Fibroblast of mammary gland (primary cell): ENCODE measurements at places on chromosomes 7 and 10.
A peak's percentile ranks its signal among the peaks of the same experiment; 100 is the strongest.

DNA sequence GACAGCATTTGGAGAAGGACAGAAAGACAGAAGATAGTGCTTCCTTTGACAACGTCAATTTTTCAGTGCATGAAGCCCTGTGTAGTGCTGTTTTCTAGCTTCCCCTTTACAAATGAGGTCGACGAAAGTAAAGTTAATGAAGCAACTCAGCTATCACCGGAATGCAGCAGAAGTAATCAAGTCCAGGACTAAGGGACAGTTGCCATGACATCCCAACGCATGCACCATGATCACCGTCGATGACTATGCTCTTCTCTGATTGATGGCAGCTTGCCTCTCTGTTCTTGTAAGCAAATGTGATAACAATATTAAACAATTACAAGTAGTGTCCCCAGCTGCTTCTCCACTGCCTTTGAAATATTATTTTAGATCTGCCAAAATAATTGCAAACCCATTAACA, 205.8 kb downstream of the FRMD4A start:
- DNase-seq = peak; percentile 2

GRCh38 chr10:59898125-59898835, 8.1 kb downstream of the CCDC6 start:
- DNase-seq = no peak

- no peak for DNase-seq
Observed at GRCh38 chr10:48678041-48678440, 6.6 kb upstream of the WDFY4 start.

- DNase-seq = peak; percentile 74
Observed at GRCh38 chr10:126387041-126387921, 996 bp downstream of the ADAM12 start.

- peak; percentile 33 for DNase-seq
Observed at GRCh38 chr7:121305109-121305508, 23.7 kb upstream of the WNT16 start.

GRCh38 chr10:97546456-97547270, 25.9 kb upstream of the ANKRD2 start:
- DNase-seq = no peak

- DNase-seq = no peak
Observed at GRCh38 chr10:37952926-37953325, 23.5 kb downstream of the ZNF25 start.

DNA sequence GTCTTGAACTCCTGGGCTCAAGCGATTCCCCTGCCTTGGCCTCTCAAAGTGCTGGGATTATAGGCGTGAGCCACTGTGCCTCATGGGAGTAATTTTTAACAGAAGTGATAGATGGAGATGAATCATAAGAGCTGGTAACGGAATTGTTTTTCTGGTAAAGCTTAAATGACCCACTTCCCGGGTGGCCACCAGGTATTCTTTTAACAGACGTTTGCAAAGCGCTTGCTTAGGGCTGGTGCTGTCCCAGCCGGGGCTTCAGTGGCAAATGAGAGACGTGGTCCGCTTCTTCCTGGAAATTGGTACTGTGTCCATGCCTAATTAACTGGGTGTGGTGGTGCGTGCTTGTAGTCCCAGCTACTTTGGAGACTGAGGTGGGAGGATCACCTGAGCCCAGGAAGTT, 23.5 kb downstream of the CAMK1D start:
- DNase-seq = no peak

DNA sequence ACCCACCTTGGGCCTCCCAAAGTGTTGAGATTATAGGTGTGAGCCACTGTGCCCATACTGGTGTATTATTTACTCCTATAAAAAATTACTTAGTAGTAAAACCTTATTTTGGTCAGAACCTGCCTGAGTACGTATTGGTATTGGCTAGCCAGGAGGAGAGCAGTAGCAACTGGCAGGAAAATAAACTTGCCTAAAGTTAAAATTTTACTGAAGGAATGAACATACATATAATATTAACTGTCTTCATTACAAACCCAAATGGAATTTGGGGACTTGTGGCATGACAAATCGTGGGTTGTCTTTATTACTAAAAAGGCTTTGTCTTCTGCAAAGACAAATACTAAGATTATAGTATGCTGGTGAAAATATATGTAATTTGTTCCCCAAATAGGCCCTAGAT, 8.4 kb downstream of the RAB18 start:
- no peak for DNase-seq

DNA sequence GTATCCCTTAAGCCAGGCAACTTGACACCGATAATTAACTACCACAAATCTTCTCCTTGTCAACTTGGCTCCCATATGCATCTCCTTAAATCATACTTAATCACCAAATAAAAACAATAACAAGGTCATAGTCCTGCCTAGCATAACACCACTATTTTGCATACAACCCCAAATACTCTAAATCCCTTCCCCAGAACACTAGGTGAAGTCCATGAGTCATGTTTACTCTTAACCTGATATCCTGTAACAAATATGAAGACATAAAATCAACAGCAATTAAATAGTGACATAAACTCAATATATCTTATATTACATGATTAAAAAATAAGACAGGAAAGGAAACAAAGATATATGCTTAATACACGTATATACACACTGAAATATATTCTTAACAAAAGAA, 362.0 kb downstream of the ETV1 start:
- DNase-seq = no peak

GRCh38 chr7:3073763-3074458, 30.2 kb upstream of the CARD11 start:
- DNase-seq = no peak

- DNase-seq = no peak
Observed at GRCh38 chr10:102396730-102397151, 1.2 kb downstream of the NFKB2 start.
